ENCODE measurements at places on chromosomes 5 and 9.

- no peak for DNase-seq
Measured at GRCh38 chr9:133968428-133968827, 23.7 kb downstream of the VAV2 start.

DNA sequence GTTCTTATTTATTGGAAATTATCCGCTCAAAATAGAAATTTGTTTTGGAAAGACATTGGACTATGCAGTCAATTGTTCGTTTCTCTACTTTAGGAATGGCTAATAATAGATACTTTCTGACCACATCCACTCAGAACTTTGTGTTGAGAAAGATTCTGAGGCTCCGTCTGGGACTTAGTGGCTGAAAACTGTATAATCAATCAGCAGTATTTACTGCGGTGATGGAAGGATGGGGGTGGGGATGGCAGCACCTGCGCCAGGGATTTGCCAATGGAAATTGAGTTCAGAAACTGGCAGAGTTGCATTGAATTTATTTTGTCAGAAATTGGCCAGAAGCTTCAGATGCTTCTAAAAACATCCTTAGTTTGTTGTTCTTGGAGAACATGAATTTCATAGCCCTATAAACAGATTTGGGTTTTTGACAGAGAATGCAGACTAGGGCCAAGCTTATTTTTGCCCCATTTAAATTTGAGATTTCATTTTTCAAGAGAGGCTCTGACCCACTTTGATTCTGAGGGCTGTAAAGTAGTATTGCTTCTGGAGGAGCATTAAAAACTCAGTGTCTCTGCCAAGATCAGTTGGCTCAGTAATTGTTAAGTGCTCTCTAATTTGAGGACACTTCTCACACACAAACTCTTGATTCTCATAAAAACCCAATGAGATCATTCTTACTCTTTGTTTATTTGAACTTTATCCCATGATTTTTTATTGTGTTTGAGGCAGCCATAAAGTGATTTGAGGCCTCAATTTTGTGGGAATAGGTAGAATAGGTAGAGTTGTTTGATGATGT, 215.1 kb downstream of the CD180 start:
- DNase-seq = no peak

- no peak for DNase-seq
Measured at GRCh38 chr9:135980926-135981630, 19.9 kb upstream of the UBAC1 start.

DNA sequence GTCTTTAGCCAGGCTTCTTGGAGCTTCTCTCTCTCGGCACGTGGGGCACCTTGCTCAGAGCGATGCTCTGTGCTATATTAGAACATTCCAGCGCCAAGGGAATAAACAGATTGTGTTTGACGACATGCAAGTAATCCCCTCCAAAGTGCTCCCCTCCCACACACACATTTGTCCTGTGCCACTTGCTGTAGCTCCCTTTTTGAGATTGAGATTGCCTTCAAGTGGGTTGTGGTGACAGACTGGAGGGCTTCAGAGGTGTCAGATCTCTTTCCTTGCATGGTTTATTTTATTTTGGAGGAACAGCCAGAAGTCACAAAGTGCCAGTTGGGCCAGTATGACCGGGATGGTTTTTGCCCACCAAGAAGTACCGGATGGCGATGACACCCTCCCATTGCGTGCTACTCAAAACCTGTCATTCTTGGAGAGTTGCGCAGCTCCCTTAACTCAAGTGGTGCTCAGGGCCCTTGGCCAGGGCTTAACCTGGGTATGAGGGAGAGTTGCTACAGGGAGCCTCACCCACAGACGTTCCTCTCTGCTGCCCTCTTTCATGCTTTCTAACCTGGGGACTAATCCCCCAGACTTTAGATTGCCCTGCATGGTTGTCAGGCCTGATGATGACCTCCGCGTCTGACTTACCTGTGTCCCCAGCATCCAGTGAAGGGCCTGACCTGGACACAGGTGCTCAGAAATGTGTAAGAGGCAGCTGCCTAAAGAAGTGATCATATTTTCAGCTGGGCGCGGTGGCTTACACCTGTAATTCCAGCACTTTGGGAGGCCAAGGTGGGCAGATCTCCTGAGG, 18.8 kb upstream of the RPL26L1 start:
- DNase-seq = no peak

DNA sequence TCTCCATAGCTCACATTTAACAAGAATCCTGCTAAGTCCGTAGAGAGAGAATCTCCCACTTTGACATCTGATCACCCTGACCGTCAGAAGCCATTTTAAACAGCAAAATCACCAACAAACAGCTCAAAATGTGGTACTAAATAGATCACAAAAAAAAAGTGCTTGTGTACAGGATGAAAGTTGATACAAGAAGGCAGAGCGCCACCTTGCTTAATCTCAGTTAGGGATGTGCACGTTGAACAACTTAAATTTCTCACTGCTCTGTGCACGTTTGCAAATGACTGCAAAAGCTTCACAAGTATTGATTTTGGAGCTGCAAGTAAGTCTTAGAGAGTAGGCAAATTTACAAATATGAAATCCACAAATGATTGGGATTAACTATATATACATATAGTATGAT, 63.1 kb upstream of the NREP start:
- DNase-seq = no peak

DNA sequence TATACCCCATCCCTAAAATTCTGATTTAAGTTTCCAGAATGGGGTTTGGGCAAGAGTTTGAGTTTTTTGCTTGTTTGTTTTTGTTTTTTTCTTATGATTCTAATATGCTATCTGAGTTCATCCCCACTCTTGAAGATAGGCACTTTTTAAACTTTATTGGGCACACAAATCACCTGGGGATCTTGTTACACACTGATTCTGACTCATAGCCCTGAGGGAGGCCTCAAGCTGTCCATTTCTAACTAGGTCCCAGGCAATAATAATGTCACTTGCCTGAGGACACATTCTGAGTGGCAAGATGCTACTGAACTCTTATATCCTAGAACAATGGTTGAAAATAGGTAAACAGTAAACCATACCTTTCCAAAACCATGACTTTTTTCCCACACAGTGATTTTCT, 22.8 kb upstream of the ABLIM3 start:
- DNase-seq = no peak

- no peak for DNase-seq
Measured at GRCh38 chr9:80701061-80701460, 988.3 kb downstream of the TLE1 start.

GRCh38 chr5:51986733-51987132, 603.5 kb downstream of the ISL1 start:
- DNase-seq = no peak

- DNase-seq = no peak
Measured at GRCh38 chr9:113293285-113293878, 9.8 kb downstream of the RNF183 start.

DNA sequence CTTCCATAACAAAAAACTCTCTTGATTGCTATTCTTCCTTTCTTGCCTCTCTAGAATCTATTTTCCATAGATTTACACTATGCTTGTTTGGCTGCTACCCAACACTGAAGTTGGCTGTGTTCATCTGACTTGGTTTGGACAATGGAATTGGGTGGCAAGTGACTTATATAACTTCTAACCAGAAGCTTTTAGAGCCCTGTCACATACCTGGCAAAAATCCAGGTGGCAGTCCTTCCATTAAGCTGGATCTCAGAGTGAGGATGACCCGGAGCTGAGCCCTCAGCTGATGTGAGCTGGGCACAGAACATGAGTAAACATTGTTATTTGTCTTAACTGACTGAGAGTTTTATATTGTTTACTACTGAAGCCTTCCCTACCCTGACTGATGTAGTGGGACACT, 225.7 kb downstream of the TLR4 start:
- DNase-seq = no peak

- no peak for DNase-seq
Measured at GRCh38 chr5:2184026-2184366, 301.3 kb upstream of the IRX4 start.

DNA sequence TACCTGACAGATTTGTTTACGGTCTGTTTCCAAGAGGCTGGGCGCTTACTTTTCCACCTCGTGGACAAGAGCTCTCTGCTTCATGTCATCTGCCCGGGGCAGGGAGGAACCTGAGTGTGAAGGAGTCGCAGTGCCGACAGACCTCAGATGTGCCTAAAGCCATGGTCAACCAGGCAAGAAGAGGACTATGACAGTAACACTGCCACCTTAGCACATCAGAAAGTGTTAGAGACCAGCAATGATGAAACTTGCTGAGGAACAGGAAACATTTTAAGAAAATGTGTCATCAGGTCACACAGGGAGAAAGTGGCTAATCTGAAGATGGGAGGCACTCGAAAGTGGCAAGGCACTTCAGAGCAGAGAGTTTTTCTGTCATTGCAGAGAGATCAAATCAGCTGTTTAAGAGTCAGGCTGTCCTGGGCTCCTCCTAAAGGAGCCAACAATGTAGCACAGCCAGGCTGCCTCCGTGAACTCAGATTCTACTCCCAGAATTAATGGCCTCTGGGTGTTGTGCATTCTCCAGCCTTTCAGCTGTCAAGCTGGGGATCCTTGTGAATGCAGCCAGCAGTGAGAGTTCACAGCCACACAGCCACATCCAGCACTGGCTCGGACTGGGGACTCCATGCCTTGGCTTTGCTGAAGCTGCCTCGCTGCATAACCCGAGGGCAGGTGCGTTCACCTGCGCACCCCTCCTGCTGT, 94.6 kb downstream of the RAPGEF1 start:
- no peak for DNase-seq

DNA sequence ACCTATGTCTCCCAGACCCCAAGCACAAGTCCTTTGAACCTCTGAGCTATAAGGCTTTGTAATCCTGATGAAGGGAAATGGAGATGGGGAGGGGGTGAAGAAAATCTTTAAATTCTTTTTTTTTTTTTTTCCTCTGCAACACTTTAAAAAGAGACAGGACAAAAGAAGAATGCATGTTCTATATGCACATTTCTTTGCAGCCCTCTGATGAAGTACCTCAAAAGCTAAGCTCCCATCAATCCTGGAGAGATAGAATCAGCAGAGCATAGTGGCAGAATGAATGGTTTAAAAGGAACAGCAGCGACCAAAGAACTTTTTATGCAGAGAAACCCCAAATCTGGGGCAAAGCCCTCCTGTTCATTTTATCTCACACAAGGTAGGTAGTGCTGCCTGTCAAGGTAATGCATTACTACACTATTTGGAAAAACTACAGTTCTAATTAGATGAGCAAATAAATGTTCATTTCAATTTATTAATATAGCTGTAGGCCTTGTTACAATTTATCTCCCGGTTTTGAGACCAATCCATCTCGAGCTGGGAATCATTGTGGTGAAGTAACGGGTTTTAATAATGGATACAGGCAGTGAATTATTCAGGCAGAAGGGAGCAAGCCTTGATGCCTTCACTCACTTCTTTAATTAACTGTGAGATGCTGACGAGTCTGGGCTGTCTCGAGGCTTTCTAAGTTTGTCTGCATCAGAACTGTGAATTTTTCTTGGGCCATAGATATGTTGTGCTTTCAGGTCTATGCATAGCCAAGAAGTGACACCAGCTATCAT, 173.5 kb upstream of the ZNF608 start:
- DNase-seq = no peak

- DNase-seq = no peak
Measured at GRCh38 chr9:111659691-111660090, 1.7 kb upstream of the GNG10 start.

- no peak for DNase-seq
Measured at GRCh38 chr9:131856105-131856504, 116.2 kb upstream of the RAPGEF1 start.

DNA sequence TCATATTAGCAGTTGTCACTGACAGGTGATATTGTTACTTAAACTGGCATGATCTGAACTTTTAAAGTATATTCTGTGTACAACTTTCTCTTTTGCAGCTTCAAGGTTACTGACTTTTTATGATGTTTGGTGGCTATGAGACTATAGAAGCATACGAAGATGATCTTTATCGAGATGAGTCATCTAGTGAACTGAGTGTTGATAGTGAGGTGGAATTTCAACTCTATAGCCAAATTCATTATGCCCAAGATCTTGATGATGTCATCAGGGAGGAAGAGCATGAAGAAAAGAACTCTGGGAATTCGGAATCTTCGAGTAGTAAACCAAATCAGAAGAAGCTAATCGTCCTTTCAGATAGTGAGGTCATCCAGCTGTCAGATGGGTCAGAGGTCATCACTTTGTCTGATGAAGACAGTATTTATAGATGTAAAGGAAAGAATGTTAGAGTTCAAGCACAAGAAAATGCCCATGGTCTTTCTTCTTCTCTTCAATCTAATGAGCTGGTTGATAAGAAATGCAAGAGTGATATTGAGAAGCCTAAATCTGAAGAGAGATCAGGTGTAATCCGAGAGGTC, 5.9 kb downstream of the ZCCHC7 start:
- DNase-seq = no peak

DNA sequence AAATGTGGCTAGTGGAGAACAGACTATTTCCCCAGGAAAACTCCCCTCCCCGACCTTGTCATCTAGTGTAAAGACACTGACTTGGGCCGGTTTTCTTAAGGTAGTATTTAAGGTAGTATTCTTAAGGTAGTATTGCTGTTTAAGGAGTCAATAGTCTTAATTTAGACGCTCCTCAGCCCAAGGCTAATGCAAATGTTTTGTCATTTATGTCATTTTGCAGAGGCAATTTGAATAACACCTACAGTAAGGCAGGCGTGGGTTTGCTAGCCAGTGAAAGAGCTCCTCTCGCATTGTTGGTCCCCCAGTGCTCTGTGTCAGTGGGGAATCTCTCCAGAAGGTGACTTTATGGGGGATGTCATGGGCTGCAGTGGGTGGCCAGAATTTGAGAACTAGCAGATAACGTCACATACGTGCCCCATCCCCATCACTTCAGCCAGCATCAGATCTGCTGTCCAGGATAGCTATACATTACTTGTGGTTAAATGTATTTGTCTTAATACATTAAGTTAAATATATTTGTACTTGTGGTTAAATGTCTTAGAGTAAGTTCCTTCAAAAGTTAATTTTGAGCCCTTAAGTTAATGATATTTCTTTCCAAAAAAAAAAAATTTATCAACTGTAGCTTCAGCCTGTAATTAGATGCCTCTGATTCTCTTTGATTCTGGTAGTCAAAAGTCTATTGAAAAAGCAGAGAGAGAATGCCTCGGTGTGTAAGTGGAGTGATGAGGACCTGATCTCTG, 2.6 kb downstream of the PPP1R26 start:
- DNase-seq = no peak

DNA sequence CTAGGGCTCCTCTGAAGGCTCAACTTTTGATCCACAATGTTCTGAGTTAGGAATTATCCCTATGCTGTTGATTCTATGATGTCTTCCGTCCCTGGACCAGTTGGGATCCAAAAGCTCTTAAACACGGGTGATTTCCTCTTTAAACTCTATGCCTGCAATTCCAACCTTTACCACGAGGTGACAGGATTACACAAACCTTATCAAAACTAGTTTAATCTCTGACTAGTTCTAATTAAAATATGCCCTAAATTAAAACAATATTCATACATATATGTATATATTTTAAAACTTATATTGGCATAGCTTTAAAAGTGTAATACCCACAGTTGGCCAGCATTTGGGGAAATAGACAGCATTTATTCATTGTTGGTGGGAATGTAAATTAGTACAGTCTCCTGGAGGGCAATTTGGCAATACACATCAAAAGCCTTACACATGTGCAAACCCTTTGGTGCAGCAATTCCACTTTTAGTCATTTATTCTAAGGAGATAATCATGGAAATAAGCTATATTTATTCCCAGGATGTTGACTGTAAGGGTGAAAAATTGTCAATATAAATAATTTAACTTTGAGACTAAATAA, 51.6 kb upstream of the PHYKPL start:
- DNase-seq = no peak

All from stimulated activated CD4-positive, alpha-beta T cell treated with anti-CD3 and anti-CD28 coated beads, TNF-alpha, amount 100 ng/mL, for 1 hour (primary cell).